Neural cell (in vitro differentiated cells): ENCODE measurements at places on chromosomes 3 and 15. TPM values are rescaled to one million over a fixed set of nuclear protein-coding genes. Genes with fewer than 3 reads are reported as not detected.

AP3B2 gene
- 64.2 and 81.9 TPM in 2 replicates for polyA plus RNA-seq

PLEKHO2 gene
- polyA plus RNA-seq = 0.88 and 1.3 TPM in 2 replicates

ESYT3 gene
- polyA plus RNA-seq = 0.33 and 0.80 TPM in 2 replicates

TAGLN3 gene
- polyA plus RNA-seq = 519 and 568 TPM in 2 replicates

TMCO5A gene
- polyA plus RNA-seq = not detected in 2 replicates

ARRDC4 gene
- 38.6 and 39.7 TPM in 2 replicates for polyA plus RNA-seq

USP50 gene
- 1.4 TPM in 1 of 2 replicates, not detected in the other for polyA plus RNA-seq

EDEM1 gene
- 11.9 and 13.6 TPM in 2 replicates for polyA plus RNA-seq

LYSMD4 gene
- 57.5 and 61.4 TPM in 2 replicates for polyA plus RNA-seq

ELL3 gene
- 2.2 TPM in 1 of 2 replicates, not detected in the other for polyA plus RNA-seq

TF gene
- polyA plus RNA-seq = 0.24 and 1.4 TPM in 2 replicates

GNL3 gene
- 133 and 151 TPM in 2 replicates for polyA plus RNA-seq

OR5K2 gene
- polyA plus RNA-seq = not detected in 2 replicates

PRTG gene
- polyA plus RNA-seq = 2.6 and 3.8 TPM in 2 replicates

INSYN1 gene
- 21.3 and 23.6 TPM in 2 replicates for polyA plus RNA-seq

EPHA6 gene
- 0.56 and 0.78 TPM in 2 replicates for polyA plus RNA-seq

SCG5 gene
- 112 and 116 TPM in 2 replicates for polyA plus RNA-seq

NCBP2 gene
- 138 and 145 TPM in 2 replicates for polyA plus RNA-seq

TIMP4 gene
- 0.70 TPM in 1 of 2 replicates, not detected in the other for polyA plus RNA-seq

ISLR gene
- not detected in 2 replicates for polyA plus RNA-seq
